NCI-H1105 treated with DMSO at 0.1 percent for 48 hours (cell line): ENCODE measurements at places on chromosomes 5 and 9.

GRCh38 chr5:149319174-149319573, 26.1 kb upstream of the GRPEL2 start:
- no peak for DNase-seq

DNA sequence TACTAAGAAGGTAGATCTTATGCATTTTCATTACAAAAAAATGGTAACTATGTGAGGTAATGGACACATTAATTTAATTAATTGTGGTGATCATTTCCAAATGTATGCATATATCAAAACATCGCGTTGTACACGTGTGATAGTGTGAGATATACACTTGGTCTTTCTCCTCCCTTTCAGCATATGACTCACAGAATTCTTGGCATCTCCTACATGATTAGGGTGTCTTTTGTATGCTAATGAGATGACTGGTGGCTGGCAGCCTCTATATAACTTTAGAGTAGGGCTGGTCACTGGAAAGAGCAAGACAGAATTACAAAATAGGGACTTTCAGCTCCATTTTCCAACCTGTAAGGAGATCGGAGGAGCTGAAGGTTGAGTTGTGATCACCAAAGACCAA, 1167.6 kb downstream of the CDH12 start:
- no peak for DNase-seq

GRCh38 chr5:125049721-125050702, 303.6 kb upstream of the ZNF608 start:
- DNase-seq, result no peak

GRCh38 chr5:160837749-160838593, 14.0 kb downstream of the ATP10B start:
- DNase-seq, result no peak

DNA sequence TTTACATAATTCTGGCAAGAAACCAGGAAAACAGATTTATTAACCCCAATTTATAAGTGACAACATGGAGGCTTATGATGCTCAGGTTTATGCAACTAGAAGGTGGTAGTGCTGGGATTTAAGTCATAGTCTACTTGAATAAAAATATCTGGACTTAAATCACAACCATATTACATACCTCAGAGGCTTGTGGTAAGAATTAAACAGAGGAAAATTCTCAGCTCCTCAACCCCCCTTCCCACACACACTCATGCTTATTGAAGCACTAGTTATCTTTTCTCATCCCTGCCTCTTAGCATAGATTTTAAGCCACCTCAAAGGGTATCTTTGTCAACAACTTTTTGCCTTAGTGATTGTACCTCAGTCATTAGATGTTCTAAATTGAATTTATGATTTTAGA, 731.0 kb downstream of the PRELID2 start:
- DNase-seq, result no peak

DNA sequence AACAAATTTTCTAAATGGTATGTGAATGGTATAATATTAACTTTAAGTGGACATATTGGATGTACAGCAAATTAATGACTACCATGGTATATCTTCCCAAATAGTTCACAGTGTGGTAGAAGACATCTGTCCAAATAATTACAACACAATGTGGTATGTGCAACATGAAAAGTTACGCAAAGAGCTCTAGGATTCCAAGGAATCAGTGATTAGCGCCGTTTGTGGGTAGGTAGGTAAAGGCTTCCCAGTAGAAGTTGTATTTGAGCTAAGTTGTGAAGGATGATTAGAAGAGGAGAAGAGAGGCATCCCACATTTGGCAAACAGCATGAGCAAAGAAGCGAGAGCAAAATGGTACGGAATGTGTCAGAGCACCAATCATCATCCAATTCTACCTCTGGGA, 14.3 kb upstream of the KLF9 start:
- no peak for DNase-seq
